GF-D8 (cell line): ENCODE measurements at places on chromosomes 3 and 15.

DNA sequence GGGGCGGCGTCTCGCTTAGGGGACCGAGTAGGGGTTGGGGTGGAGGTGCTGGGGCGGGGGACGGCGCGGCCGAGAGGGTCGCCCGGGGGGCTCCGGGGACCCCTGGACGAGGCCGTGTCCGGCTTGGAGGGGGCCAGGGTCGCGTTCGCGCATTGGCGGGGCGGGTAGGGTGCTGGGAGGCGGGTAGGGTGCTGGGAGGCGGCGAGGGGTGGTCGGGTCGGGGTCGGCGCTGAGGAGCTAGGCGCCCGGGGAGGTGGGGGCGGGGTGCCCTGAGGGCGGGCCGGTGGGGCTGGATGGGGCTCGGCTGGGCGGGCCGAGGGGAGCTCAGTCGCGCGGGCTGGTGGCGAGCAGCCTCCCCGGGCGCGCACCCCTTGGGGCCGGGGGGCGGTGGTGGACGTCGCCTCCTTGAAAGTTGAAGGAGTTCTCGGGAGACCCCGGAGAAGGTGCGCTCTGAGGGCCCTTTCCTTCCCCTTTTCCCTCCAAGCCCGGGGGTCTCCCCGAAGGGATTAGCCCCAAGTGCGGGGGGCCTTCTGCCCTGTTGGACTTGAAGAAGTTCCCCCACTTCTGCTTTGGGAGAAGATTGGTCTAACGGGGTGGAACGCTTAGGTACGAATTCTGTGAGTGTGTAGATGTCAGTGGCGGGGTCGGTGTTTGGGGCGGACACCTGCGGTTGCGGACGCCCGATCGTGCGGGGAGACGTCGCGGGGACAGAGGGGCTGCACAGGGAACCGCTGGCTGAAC is 543 bp downstream of the MEF2A start:
- no peak for DNase-seq

DNA sequence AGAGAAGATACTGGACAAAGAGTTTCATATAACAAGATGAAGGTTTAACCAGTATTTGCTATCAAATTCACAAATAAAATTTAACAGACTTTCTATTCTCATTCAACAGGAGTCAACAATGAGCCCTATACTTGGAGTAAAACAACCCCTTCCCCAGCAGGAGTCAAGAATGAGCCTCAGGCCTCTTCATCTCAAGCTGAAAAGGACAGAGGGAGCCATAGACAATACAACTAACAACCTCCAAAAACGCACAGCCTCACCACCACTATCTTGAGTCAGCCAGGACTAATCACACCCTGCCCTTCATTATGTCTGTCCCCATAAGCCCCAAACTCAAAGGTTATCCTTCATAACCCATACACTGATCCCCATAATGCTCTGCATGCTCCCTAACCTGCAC is 36.4 kb downstream of the ETFA start:
- DNase-seq, result no peak

- DNase-seq, result no peak
Measured at GRCh38 chr3:61933798-61934504, 372.6 kb downstream of the PTPRG start.

GRCh38 chr15:57521503-57521902 is 70.2 kb upstream of the MYZAP start:
- DNase-seq, result no peak

- DNase-seq, result no peak
Measured at GRCh38 chr3:129937717-129938116, 36.8 kb upstream of the TRH start.

GRCh38 chr15:62935300-62936081 is 107.1 kb upstream of the TPM1 start:
- DNase-seq, result no peak

DNA sequence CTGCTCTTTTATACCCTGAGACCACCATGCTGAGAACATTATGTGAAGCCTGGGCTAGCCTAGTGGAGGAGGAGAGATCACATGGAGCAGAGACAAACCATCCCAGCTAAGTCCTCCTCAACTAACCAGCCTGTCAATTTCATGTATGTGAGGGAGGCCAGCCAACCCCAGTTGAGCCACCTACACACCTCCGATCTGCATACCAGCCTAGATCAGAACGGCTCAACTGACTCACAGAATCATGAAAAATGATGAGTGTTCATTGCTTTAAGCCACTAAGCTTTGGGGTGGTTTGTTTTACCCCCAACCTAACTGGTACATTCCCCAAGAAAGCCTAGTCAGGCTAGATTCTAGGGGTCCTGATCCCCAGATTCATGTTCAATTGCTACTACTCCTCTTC is 19.4 kb upstream of the CA12 start:
- no peak for DNase-seq

DNA sequence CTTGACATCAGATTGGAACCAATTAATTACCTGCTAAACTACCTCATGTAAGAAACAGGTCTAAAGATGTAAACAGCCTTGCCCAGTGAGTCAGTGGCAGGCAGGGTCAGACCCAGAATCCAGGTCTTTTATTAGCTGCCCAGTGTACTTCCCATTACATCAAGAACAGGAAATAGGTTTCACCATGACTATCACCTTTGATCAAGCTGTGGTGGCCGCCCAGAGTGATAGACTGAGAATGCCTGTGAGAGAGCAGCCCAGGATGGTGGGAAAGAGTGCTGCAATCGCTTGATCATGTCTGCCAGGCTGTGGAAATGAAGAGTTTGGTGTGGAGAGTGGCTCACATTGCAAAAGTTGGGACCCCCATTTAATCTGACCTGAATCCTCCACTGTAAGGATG is 61.3 kb upstream of the PIAS1 start:
- no peak for DNase-seq

- DNase-seq, result no peak
Measured at GRCh38 chr3:25901796-25902195, 111.9 kb downstream of the OXSM start.

- DNase-seq, result no peak
Measured at GRCh38 chr15:25803036-25803435, 60.1 kb downstream of the ATP10A start.

GRCh38 chr3:37855363-37855970 is 6.2 kb upstream of the CTDSPL start:
- no peak for DNase-seq

DNA sequence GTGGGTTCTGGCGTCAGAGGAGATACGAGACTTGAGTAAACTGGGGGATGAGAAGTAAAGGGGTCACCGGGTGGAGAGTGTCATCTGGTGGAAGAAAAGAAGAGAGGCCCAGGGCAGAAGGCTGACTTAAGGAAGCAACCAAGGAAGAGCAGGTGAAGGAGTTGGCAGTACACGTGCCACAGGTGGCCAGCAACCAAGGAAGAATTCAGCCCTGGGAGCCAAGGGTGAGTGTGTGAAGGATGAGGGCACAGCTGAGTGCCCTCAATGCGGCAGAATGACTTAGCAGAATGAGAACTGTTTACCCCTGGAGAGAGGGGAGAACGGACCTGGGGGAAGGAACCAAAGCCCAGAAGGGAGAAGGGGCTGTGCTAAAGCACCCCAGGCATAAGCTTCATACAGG is 71.3 kb downstream of the WHAMM start:
- no peak for DNase-seq

DNA sequence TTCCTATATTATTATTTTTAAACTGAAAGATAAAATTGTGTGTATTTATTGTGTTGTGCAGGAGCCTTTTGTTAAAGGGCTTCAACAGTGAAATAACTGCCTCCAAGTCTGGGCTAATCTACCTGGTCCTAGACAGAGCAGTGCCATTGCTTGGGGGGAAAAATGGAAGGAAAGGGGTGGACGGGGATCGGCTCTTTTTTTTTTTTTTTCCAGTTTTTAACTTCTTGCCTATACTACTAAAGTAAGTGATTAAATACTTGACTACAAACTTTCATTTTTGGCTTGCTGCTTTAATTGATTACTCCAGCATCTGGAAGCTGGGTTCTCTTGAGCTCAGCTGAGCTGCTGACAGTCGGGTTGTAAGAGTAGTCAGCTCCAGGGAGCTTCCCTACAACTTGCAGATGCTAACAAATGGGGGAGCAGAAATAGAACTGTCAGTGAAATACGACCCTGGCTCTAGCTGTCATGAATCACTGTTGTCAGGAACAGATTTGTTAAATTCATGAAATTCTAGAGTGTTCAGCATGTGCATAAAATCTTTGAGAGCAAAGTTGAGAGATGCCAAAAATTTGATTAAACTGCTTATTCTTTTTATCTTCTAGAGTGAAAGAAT is 276.7 kb downstream of the ROBO1 start:
- DNase-seq, result no peak

- no peak for DNase-seq
Measured at GRCh38 chr3:184568924-184569829, 7.6 kb downstream of the EPHB3 start.

GRCh38 chr3:50447290-50447840 is 56.1 kb downstream of the CACNA2D2 start:
- no peak for DNase-seq

- DNase-seq, result no peak
Measured at GRCh38 chr3:41162541-41162940, 36.8 kb upstream of the CTNNB1 start.

GRCh38 chr3:58779934-58780333 is 113.4 kb upstream of the FAM3D start:
- no peak for DNase-seq

DNA sequence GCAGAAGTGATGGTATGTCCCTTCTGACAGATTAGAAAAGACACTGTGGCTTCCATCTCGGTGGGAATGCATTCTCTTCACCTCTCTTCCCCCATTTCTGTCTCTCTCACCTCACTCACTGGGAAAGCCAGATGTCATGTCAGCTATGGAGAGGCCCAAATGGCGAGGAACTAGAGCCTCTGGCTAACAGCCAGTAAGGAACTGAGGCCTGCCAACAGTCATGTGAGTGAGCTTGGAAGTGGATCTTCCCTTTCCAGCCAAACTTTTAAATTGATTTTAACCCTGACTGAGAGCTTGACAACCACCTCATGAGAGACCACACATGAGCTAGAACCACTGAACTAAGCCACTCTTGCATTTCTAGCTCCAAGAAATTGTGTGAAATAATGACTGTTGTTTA is 35.2 kb upstream of the CDAN1 start:
- DNase-seq, result no peak

- no peak for DNase-seq
Measured at GRCh38 chr3:140943781-140944552, 2.3 kb downstream of the SLC25A36 start.

- DNase-seq, result no peak
Measured at GRCh38 chr15:73026511-73027054, 25.7 kb upstream of the NEO1 start.

- DNase-seq, result no peak
Measured at GRCh38 chr3:73618461-73618860, 6.3 kb downstream of the PDZRN3 start.

DNA sequence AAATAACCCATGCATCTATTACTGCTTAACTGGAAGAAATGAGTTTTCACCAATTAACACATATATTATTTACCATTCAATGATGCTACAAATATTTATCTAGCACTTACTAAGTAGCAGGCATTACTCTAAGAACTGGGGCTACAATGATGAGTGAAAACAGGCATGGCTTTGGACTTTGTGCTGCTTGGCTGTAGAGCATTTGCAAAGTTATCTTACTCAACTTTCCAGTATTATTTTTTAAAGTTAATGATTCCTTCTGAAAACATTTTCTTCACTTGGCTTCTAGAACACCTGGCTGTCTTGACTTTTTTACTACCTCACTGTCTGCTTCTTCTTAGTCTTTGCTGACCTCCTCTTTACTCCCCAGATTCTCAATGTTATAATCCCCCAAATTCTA is 1.8 kb downstream of the C3orf33 start:
- DNase-seq, result no peak

GRCh38 chr3:191306428-191306827 is 22.8 kb upstream of the CCDC50 start:
- no peak for DNase-seq
